Activated CD4-positive, alpha-beta T cell treated with anti-CD3 and anti-CD28 coated beads, Interleukin-2, amount 10 ng/mL, durations not matched to agents 24 days and 14 days (primary cell): ENCODE measurements at places on chromosomes 5 and 9. TPM values are rescaled to one million over a fixed set of nuclear protein-coding genes. Genes with fewer than 3 reads are reported as not detected.

DNA sequence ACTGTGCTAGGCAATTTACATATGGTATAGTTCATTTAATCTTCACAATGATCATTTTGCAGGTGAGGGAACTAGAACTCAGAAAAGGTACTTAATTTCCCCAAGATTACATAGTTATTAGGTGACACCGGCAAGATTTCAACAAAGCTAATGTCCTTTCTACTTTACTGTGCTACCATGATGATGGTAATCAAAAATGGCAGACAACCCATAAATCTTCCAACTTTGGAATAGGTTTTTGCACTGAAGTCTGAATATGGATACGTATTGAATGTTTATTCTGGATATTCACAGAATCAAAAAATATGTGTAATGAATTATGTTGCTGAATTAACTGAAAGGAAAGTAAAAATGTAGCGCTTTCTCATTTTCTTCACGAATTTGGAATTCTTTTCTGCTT, 13.8 kb downstream of the PDCD1LG2 start:
- no peak overlapping the region for H3K4me3 ChIP-seq
- peaks cover 25% of the 10 kb centered on the region for H3K36me3 ChIP-seq
- no peak for DNase-seq
- peaks cover 7% of the 10 kb centered on the region for H3K4me1 ChIP-seq
- no peak overlapping the region for H3K27ac ChIP-seq

DNA sequence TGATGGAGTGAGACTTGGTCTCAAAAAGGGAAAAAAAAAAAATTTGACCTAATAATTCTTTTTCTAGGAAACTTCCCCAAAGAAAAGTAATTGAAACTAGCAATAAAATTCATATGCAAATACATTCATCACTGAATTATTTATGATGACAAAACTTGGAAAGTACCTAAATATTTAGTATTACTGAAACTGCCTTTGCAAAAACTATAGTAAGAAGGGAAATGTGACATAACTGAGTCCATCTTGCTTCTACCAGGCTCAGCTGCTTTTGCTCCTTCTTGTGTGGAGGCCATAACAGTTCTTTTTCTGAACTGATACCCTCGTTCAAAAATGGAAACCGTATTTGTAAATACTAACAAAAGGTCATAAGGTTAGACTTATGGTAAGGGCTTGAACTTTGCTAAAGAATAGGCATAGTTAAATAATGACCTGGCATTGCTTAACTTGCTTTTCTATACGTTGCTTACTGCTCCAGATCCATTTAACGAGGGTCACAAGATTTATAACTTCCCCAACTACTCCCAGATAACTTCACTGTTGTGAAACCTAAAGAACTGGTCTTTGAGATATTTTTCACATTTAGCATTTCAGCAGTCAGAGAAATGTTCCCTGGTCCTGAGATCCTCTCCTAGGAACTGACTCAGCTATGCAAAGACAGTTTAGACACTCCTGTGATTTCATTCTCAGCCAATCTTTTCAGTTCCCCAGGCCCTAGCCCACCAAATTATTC, 68.4 kb downstream of the CFAP95 start:
- no peak overlapping the region for H3K4me3 ChIP-seq
- DNase-seq = no peak
- no peaks in the 10 kb centered on the region for H3K4me1 ChIP-seq
- H3K27ac ChIP-seq = no peak overlapping the region
- H3K27me3 ChIP-seq = peaks cover 7% of the 10 kb centered on the region
- H3K36me3 ChIP-seq = no peaks in the 10 kb centered on the region

GRCh38 chr9:81844131-81844567, 84.1 kb upstream of the SPATA31D4 start:
- no peaks in the 10 kb centered on the region for H3K4me1 ChIP-seq
- no peak overlapping the region for H3K27ac ChIP-seq
- no peak for DNase-seq
- no peaks in the 10 kb centered on the region for H3K27me3 ChIP-seq
- H3K36me3 ChIP-seq = no peaks in the 10 kb centered on the region

GDF9 gene
- total RNA-seq = 0.30 and 0.45 TPM in 2 replicates
